ENCODE measurements at places on chromosomes 4 and X.

DNA sequence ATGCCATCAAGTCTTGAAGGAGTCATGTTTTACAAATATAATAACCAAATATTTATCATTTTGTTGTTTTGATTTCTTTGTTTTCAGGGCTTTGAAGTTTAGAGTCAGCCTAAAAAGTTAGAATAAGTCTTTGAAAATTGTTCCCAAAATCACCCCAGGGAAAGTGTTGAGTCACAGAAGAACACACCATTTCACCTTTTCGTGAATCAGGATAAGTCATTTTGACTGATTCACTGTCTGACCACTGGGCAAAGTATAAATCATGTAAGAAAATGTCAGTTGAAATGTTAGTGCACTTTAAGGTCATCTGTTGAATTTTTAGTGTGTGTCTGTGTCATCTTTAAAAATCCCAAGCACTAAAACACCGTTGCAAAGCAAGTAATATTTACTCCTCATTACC is 1320.1 kb downstream of the RPA4 start:
- no peak for DNase-seq

DNA sequence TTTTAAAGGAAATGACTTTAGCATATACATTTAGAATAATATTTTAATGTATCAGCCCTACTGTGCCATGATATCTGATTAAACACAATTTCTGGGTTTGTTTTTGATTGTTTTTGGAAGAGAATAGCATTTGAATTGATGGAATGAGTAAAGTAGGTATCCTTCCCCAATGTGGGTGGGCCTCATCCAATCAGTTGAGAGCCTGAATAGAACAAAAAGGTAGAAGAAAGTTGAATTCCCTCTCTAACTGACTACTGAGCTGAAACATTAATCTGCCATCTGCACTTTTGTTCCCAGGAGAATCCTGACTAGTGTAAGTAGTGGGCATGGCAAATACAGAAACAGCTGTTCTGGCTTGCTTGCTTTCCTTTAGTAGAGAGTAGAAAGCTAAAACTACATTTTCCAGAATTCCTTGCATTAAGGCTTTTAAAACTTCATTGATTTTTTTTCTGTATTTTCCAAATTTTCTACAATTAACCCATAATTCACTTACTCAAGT is 9.7 kb upstream of the SEC24D start:
- DNase-seq: no peak

GRCh38 chrX:68842781-68843581 is 14.2 kb downstream of the EFNB1 start:
- DNase-seq: no peak

DNA sequence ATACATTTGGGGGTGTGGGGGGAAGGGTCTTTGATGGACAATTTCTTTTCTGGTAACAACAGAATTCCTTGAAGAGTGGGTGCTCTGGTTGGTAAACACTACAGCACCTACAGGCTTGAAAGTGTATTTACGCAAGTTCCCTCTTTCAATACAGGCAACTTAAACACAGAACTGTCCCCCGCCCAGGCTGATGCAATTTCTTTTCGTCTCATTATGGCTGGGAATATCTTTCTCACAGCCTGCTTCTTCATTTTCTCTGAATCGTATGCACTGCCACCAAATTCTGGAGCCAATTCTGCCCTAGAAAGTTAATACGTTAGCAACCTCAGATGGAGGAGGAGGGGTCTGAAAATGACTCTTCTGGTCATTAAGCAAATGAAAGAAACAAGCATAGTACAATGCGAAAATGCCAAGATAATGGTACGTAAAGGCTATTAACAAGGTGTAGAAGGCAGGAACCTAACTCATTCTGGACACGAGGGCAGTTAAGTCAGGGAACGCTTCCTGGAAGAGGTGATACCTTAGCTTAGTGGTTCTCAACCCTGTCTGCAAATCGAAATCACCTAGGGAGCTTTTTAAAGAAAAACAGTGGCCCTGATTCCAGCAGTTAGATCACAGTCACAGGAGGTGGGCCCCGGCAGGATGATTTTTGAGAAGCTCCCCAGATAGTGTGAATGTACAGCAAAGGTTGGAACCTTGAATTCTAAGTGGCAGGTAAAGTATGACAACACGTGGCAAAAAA is 1.0 kb downstream of the AGA start:
- no peak for DNase-seq

GRCh38 chr4:55074386-55074785 is 51.0 kb downstream of the KDR start:
- DNase-seq: no peak

DNA sequence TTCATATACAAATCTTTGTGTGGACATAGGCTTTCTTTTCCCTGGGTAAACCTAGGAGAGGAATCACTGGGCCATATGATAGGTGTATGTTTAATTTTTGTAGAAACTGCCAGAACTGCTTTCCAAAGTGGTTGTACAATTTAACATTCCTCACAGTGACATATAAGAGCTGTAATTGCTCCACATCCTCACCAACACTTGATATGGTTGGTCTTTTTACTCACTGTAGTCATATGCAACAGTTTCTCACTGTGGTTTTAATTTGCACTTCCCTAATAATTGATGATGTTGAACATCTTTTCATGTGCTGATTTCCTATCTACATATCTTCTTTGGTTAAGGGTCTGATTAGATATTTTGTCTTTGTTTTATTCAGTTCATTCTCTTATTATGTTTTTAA is 24.5 kb upstream of the PAPSS1 start:
- DNase-seq: no peak

DNA sequence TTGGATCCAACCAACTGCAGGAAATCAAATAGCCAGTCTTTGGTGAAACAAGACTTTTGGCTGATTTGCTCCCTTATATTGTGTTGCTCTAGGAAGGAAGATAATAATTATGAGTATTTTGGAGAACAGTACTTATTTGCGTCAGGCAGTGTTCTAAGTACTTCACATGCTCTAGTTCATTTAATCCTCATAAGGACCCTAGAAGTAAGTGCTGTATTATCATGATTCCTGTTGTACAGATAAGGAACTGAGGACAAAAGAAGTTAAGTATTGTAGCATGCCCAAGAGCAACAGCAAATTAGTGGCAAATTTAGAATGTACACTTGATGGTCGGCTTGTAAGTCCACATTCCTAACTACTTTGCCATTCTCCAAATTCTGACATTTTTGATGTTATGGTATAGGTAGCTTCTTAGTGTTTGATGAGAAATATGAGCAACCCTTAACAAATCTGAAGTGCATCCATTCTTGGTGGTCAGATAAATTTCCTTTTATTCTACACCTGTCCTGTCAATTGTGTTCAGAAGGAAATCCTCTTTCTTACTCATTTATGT is 72.0 kb downstream of the SPRY1 start:
- DNase-seq: no peak

GRCh38 chr4:145644699-145645098 is 25.5 kb downstream of the MMAA start:
- DNase-seq: no peak

DNA sequence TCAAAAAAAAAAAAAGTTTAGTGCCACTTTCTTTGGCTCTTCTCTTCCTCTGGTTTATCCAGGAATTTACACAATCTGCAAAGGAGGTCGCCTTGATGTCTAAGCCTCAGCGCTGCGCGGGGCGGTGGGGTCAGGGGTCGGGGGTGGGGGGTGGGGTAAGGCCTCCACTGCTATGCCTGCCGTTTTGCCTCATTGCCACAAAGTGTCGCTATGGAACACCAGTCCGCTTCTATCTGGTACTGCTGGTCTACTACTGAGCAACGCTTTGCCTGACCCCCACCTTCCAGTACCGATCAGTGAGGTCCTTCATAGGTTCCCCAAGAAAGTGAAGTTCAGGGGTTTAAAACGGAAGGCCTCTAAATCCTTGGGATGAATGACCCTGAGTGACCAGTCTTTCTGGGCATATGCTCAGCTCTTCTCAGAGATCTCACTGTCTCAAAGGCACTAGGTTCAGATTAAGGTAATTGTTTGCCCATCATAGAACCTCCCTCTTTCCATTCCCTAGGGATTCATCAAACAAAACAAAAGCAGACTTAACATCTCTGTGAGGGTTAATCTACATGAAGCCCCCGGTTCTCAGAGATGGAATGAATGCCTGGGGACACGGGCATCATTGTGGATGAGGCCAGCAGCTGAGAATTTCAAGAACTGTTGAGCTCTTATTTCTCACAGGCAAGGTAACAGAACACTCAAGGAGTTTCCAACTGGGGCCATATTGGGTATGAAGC is 16.9 kb upstream of the TSR2 start:
- no peak for DNase-seq

- no peak for DNase-seq
Observed at GRCh38 chrX:149979126-149979644, 40.9 kb upstream of the EOLA2 start.

- no peak for DNase-seq
Observed at GRCh38 chr4:17544205-17544604, 29.2 kb downstream of the CLRN2 start.

DNA sequence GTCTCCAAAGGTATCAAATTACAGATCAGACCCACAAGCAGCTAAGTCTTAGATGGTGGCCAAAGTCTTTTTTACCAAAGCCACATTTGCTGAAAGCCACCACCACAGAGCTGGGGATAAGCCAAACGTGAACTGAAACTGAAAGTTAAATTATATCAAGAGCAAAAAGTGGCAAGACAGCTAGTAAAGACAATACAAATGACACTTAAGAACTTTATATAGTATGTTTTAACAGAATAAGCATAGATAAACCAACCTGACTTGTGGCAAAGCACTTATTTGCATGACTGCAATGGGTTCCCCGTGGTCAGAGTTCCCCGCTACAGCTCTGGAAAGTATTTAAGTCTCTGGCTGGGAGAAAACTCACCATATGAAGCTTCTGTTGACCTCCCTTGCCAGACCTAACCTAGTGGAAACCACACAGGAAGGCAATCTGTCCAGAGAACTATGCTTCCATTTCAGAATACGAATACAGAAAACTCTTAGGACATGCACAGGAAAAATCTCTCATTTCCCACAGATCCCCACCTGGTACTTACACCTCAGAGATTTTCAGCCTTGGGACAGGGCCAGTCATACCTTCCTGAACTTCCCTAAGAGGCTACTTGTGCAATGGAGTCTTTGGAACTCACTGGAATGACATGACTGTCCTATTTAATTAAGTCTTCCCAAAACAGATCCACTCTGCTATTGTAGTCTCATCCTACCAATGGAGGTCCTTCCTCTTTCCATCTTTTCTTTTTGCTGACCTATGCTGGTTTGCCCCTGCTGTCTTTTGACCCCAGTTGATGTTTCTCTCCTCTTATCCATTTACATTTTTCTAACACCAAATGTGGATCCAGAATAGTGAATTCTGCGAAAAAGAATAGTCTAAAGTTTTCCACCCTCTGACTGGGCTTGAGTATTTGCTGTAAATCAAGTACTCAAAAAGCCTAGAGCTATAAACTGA is 225.1 kb downstream of the NR3C2 start:
- DNase-seq: no peak

GRCh38 chrX:46268412-46268811 is 276.8 kb downstream of the ZNF674 start:
- DNase-seq: no peak

- DNase-seq: no peak
Observed at GRCh38 chr4:160265836-160266235, 1163.0 kb downstream of the RAPGEF2 start.

DNA sequence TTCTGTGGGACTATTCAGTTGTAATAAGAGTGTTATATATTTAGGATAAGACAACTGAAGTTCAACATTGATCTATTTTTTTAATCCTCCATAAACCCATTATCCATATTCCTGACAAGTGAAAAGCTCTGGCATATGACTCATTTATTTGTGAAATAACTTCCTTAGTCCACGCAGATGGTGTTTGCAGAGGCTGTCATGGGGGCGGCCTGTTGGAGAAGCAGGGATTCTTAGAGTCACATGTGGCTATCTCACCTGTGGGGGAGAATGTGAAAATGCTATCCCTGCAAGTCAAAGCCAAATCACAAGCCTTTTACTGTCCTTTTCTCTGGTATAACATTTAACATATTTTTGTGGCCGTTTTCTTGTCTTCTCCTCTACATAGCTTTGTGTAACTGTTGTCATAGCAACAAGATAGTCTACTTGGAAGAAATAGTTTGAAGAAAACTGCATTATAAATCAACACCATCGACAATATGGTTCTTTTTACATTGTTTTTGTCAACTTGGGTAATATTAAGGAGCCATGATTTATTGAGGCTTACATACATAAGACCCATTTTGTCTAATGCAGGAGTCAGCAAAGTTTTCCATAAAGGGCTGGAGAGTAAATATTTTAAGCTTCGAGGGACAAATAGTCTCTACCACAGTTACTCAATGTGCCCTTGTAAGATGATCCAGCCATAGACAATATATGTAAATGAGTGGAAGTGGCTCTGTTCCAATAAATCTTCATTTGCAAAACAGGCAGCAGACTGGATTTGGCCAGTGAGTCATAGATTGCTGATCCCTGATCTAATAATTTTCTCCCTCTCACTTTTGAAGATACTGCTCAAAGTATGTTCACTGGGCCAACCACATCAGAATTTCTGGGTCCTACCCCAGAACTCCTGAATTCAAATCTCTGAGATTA is 395.0 kb downstream of the DTHD1 start:
- no peak for DNase-seq

DNA sequence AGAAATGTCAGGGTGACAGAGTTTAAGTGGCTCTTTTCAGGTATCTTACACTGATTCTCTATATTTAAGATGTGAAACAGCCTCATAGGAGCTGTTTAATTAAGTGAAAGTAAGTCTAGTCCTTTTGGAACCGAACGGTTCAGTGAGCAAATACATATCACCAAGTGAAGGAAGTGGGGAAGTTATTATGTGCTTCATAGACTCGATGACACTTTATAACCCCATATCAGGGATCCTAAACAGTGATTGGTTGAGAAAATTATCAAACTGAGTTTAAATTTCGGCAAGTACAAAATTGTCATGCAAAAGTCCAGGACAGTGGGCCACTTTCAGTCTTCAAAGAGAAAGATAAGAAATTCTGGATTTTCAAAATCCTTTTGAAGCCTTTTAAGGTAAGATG is at the start of gene DSPP:
DSPP (plus strand) TSS at position 301 of the 400 bp plus-strand sequence. CDS start 2,380 bp downstream, outside the sequence.
- no peak for DNase-seq

DNA sequence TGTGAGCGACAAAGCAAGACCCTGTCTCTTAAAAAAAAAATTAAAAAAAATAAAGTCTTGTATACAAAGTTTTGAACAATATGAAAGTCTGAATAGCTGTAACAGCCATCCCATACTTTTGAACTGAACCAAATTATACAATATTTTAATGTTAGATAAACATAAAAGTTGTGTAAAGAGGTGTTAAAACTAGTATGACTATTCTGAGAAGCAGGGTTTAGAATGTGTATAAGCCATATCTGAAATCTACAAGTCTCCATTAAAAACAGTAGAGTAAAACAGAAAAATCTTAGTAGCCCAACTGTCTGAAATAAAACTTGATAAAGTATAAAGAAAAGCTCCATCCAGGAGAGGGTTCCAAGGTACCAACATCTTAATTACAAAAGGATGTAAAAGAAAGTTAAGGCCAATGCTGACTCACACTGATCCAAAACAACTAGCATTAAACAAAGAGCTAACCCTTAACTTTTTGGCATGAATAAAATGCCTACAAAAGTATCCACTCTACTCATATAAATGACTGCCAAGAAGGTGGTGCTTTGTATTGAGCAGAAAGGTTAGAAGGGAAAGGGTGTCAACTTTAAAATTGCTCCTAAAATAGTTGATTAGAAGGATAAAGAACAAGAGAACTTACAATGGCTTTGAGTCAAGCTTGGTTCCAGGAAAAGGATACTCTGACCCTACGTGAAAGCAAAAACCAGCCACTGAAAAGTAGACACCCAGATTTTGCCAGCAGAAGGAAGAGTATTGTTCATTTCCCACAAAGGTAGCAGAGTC is 18.5 kb downstream of the CNOT6L start:
- no peak for DNase-seq

GRCh38 chrX:31969714-31970113 is 897.9 kb upstream of the FTHL17 start:
- DNase-seq: no peak

GRCh38 chr4:46386570-46386969 is 3.4 kb downstream of the GABRA2 start:
- no peak for DNase-seq
